LoVo (cell line): ENCODE measurements at places on chromosomes 12 and 14.
A peak's percentile ranks its signal among the peaks of the same experiment; 100 is the strongest.

DNA sequence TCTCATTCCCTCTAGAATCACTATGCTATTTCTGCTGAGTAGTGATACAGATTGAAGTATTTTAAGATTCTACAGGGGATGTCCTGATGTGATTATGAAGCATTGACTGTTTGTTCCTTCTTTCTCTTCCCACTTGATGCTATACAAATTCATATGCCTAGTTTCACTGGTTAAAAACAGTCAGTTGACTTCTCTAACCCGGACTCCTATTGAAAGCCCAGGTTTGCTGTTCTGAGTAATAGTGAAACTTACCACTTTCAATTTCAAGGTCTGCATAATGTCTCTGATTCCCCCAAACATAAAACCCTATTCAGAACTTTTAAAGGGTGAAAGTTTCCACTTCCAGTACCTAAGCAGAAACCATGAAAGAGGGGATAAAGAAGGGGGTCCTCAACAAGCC lies 117.7 kb upstream of the RPL10L start:
- no peak for DNase-seq

GRCh38 chr12:29547151-29547632 lies 49.7 kb upstream of the OVCH1 start:
- no peak for DNase-seq

DNA sequence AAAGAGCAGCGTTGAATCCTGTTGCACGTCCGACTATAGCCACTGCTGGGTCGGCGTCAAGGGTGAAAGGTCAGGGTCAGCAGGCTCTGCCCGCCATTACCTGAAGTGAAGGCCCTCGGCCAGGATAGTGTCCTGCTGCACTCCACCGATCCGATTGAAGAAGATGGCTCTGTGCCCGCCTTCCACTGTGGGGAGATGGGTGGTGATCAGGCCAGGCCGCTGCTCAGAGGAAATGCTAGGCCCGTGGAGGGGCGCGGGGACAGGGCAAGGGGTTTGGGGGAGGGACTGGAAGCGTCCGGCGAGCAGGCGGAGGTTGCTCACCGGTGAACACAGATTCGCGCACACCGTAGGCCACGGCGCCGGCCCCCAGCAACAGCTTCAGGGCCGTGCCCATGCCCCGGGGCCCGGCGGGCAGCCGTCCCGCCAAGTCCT lies 352 bp downstream of the PHB2 start:
- no peak for DNase-seq

DNA sequence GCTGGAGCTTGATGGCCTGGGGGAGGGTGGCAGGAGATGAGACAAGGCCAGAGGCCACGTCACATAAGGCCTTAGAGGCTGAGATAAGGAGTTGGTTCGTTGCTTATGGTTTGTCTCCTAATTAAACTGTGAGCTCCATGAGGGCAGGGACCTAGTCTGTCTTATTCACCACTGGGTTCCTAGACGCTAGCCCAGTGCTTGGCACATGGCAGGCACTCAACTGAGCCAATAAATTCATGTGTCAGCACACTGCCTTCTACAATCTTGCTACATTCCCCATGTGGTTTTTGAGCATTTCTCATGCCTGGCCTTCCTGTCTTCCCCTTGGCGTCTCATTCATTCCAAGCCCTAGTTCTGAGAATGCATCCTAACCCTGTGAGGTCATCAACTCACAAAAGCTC lies 92.5 kb upstream of the MED13L start:
- no peak for DNase-seq

- DNase-seq, result peak; percentile 64
These were observed 25.5 kb upstream of the DTX1 start for GRCh38 chr12:113030875-113031525.

DNA sequence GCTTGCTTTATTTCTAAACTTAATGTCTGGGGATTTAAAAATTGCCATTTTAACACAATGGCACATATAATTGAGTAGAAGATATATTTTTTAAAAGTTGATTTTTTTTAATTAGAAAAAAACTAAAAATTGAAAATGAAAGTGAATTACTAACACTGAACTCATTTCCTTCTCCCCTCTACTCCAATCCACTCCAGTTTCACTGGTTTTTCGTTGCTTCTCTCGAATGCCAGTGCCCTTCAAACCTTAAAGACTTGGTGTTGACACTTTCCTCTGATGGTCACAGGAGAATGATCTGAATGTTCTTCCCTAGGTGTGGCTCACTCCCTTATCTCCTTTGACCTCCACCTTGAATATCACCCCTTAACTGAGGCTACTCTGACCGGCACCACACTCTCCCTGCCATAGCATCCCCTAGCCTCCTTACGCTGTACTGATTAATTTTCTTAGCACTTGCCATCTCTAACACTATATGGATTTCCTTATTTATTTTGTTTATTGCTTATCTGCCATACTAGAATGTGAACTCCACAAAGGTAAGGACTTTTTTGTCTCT lies 107.1 kb downstream of the LIN7A start:
- DNase-seq, result no peak

DNA sequence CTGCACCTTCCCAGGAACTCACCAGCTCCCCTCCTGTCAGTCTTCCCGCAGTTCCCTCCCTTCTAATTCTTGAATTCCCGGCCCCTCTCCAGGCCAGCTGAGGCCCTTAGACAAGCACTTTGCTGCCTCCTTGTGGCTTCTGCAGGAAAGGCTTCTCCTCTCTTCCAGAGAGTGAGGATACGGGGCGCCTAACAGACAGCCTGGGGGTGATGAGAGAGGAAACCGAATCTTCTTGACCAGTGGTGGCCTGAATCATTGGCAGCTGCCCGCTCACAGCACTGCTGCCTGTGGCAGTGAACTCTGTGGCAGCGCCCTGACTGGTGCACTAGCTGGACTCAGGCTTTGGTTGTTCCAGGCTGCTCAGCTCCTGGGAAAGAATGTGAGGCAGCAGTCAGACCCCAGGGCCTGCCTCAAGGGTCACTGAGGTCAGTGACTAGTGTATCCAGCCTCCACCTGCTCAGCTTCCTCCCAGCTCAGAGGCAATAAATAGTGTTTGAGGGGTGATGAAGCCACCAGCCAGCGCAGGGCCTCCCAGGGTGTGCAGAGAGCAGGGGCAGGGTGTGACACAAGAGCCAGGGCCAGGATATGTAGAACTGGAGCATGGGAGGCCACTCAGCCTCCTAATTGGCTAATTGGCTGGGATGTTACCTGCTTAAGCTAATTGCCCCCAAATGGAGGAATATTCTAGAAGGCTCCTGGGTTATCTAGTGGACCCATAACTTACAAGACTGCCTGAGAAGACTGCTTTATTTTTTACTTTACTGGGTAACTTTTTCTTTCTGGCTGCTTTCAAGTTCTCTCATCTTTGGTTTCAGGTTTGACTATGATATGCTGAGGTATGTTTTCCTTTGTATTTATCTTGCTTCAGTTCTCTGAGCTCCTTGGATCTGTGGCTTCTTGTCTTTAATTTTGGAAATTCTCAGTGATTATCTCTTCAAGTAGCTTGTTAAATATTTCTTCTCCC lies 12.9 kb upstream of the MCRS1 start:
- peak; percentile 30 for DNase-seq

DNA sequence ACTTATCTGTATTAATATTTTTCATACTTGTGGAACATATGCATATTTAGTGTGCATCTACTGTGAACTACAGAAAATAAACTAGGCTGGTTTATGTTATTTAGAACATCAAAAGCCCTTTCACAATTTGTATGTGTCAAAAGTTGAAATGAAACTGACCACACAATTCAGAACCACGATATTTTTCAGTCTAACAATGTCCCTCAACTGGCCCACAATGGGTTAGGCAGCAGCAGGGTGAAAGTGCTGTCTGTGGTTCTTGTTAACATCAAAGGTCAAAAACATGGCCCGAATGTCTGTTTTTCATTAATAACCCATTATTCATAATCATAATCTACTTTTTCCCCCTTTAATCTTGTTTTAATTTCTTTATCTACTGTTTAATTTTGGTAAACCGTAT lies 559.9 kb upstream of the ATP2B1 start:
- no peak for DNase-seq

DNA sequence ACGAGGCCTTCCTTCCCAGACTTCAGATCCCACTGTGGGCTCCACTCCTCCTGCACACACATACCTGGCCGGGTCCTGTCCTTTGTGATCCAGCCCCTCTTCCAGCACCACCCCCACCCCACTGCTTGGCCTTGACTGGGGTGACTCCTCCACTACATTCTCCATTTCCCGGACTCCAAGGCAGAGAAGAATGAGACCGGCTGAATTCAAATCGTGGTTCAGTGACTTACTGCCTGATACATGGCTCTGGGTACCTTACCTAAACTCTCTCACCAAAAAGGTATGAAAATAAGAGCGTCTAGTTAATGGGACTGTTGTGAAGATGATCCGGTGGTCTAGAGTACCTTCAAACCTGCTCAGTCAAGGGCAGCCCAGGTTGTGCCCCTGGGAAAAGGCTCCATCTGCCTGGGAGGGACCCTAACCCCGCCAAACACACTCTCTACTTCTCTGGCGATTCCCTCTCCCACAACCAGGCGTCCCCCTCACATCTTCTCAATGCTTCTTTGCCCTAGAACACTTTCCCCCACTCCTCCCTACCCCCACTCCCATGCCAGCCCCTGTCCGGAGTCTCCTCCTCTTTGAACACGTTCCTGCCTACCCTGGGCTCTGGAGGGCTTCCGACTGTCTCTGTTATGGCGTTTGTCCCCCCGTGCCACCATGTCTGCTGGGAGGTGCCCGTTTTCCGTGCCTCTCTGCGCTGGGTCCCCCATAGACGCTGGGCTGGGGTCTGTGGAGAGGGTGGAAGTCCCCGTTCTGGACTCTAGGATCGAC lies 1.5 kb upstream of the ZBTB42 start:
- no peak for DNase-seq

DNA sequence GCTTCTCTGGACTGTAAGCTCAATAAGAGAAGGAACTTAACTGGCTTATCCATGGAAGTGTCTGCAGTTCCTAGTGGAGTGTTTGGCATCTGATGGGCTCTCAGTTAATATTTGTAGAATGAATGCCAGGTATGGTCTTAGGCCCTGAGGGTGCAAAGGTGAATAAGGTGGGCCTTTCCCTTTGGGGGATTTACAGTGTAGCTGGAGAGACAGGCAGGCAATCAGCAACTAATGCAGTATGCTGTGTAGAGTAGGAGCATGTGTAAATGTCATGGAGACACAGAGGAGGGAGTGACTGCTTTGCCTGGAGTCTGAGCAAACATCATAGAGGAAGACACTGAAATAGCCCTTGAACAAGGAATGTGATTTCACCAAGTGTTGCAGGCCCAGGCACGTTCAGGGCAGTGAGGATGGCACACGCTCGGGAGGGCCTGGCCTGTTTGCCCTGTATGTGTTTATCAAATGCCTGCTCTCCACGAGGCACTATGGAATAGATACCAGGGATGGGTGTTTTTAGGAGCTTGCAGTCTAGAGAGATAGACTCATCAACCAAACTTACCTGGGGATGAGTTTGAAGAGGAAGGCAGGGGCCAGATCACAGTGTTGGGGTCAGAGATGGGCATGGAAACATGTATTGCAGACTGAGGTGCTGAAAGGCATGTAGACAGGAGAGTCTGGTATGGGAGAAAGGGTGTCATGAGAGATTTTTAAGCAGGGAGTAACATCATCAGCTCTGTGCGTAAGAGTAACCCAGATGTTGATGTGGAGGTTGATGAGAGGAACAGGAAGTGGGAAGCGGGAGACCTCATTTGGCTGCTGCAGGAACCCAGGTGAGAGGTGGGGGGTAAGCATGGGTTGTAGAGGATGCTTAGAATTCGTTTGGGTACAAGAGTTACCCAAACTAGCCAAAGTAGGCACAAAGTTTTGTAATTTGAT lies 54.1 kb downstream of the PLXNC1 start:
- DNase-seq, result no peak

DNA sequence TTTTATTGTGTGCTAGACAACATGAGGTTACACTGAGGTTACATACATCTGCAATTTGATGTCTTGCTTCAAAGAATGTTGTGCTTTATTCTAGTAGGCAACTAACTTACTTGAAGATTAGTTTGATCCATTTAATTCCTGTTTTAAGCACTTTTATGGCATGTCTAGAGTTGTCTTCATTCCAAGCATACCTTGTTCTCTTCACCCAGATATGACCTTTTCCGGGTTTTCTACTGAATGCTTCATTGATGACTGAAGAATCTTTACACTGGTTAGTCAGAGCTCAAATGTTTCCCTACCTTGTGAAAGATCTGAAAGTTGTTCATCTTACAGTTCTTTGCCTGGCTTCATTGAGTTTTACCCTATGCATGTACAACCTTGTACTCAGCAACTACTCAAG lies 274.0 kb upstream of the KITLG start:
- peak; percentile 69 for DNase-seq

GRCh38 chr14:85182282-85182681 lies 347.7 kb upstream of the FLRT2 start:
- no peak for DNase-seq

DNA sequence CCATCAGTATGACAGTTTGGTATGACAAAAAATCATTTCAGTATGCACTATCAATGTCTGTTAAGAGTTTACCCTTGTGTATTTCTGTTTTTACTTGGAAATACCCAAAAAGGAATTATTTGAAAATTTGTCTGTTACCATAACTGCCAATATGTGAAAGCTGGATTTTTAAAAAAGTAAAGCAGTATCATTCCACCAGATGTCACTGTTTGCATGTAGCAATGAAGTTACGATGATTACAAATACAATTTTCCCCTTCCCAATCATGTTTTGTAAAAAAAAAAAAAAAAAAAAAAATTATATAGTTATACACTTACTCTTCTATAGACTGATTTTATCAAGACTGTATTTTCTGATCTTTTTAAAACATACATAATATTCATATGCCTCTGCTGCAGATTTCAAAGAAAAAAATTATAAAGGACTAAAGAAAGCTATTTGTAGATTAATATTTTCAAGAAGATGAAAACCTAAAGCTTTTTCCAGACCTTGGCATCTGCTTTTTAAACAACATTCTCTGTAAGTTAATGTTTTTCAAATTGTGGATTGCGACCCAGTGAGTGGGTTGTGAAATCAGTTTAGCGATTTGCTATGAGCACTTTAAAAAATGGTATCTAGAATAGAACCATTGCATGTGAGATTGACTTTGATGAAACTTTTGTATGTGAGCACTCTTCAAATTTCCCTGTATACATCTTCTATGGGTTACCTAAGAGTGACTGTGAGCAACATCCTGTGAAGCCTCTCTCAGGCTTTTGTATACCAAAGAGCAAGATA lies 114.2 kb downstream of the TTC6 start:
- DNase-seq, result no peak

DNA sequence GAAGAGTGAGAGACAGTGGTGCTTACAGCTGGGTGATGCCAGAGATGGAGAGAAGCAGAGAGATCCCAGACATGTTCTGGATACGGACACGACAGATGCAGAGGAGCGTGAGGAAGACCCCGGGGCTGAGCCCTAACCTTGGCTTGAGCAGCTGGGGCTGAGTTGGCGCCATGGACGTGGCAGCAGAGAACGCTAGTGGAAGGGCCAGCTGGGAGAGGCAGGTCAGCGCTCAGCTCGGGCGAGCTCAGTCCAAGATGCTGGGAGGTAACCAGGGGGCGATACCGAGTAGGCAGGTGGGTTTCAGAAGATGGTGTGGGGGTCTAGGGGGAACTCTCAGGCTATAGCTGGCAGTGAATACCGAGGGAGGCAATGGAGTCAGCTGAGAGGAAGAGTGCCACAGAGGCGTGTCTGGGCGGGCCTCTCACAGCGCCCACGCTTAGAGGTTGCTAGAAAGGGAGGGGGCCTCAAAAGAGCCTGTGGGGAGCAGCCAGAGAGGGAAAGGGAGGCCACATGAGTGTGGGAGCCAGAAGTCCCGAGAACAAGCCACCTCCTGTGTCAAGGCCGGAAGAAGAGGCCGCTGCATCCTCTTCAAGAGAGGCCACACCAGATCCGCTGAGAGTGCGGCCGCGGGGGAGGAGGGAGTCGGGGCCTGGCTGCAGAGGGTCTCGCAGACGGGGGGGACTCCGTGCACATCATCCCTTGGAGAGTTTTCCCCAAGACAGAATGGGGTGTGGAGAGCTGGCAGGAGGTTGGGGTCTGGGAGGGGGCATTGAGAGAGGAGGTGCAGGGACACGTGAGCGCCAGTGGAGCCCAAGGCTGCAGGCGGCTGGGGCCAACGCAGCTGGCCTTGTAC lies 57.0 kb upstream of the DIO3 start:
- no peak for DNase-seq
